ENCODE measurements at places on chromosomes 1 and 21.

GRCh38 chr1:206706806-206707366 is 22.2 kb downstream of the MAPKAPK2 start:
- DNase-seq = no peak

DNA sequence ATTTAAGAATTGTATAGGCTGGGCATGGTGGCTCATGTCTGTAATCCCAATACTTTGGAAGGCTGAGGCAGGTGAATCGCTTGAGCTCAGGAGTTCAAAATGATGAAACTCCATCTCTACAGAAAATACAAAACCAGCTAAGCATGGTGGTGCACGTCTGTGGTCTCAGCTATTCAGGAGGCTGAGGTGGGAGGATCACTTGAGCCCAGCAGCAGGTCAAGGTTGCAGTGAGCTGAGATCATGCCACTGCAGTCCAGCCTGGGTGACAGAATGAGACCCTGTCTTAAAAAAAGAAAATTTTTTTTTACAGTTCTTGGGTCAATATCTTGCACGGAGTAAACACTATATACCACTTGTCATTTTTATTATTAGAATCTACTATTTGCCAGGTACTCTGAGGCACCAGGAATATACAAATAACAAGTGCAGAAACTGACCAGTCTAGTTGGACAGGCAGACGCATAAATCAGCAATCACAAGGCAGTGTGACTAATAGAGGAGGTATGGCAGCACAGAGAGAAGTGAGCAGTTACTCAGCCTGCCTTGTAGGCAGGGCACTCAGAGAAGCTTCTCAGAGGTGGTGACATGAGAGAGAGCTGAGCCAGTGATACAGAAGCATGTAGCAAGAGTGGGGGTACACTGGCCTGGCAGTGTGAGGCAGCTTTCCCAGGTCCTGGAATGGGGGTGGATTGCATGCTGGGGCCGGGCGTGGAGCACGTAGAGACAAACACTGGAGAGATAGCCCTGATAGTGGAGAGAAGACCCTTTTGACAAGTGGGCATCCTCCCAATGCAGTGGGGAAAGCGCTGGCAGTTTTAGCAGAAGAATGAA is 8.0 kb downstream of the PHLDA3 start:
- DNase-seq = peak; percentile 78

GRCh38 chr1:155012026-155012546 is 9.5 kb downstream of the ZBTB7B start:
- peak; percentile 60 for DNase-seq

GRCh38 chr21:45258466-45258865 is 29.2 kb downstream of the POFUT2 start:
- no peak for DNase-seq

DNA sequence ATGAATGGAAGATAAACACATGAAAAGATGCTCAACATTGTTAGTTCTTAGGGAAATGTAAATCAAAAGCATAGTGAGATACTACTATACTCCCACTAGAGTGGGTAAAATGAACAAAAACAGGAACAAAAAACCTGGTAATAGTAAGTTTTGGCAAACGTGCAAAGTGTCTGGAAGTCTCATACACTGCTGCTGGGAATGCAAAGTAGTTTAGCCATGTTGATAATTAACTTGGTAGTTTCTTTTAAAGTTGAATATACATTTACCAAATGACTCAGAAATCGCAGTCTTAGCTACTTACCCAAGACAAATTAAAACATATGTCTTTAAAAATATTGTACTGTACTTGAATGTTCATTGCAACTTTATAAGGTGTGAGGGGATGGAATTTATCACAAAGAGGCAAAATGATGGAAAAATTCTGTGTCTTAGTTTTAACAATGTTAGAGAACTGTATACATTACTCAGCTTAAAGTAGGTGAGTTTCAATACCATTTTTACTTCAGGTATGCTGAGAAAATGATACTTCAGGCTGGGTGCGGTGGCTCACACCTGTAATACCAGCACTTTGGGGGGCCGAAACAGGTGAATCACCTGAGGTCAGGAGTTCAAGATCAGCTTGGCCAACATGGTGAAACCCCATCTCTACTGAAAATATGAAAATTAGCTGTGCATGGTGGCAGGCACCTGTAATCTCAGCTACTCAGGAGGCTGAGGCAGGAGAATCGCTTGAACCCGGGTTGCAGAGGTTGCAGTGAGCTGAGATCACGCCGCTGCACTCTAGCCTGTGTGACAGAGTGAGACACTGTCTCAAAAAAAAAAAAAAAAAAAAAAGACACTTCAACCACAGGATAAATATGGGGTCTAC is 102.3 kb downstream of the PDE4B start:
- no peak for DNase-seq

DNA sequence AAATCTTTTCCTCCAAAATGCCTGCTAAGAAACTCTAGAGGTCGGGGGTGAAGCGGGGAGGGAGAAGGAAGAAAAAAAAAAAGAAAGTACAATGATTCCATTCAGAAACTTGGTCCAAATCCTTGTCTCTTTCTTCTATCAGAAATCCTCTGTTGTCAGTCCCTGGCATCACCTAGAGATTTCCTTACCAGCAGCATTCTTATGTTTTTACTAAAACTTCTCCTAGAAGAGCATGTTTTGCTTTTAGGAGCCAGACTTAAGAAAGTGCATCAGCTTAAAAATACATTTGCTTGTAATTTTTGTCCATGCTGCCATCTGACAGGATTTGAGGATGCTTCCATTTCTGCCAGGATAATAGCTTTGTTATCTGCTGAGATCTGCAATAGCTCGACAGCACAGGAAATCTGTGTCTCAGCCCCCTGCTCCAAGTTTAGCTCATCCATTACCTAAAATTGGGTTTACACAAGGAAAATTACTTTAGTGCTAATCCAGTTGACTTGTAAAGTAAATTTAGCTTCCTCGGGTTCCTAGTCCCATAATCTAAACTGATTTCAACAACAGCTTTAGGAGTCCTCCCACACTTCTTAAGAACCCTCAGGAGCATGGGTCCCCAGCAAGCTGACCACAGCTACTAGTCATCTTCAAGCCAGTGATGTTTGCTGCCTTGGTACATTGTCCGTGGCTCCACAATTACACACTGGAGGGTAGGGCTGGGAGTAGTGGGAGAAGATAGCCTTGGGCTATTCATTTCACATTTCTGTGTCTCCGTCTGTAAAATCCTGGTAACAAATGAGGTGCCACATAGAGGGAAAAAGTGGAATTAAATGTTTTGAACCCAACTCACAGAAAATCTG is 92.3 kb upstream of the UBE2U start:
- DNase-seq = no peak

- DNase-seq = peak; percentile 28
Measured at GRCh38 chr1:222042120-222042519, 300.2 kb upstream of the DUSP10 start.

- DNase-seq = no peak
Measured at GRCh38 chr1:8516793-8517556, 199.1 kb downstream of the SLC45A1 start.
